CD4-positive, alpha-beta T cell treated with Interleukin-15 for 1 hour (primary cell): ENCODE measurements at places on chromosomes 3 and 15.

GRCh38 chr3:151875759-151876158 lies 2.3 kb downstream of the SUCNR1 start:
- no peak for DNase-seq

DNA sequence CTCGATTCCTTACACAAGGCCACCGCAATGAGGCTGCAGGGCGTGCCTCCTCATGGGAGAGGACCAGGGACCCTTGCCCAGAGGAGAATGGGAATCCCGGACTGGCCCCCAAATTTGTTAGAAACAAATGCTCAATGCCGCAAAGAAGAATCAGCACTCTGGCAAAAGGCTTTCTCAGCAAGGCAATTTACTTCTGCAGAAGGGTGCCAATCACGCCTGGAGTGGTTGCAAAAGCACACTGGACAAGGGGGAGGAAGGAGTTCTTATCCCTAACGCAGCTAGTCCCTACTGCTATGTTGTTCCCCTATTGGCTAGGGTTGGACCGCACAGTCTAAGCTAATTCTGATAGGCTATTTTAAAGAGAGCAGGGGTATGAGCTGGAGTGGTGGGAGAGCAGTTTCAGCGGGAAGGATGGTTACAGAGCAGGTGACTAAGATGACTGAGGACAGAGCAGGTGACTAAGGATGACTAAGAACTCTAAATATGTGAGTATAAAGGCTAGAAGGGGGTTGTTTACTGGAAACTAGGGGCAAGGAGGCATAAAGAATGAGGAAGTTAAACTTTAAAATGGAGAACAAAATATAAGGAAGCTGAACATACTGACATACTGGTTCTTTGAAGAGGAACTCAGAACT lies 48.5 kb downstream of the KATNBL1 start:
- no peak for DNase-seq

DNA sequence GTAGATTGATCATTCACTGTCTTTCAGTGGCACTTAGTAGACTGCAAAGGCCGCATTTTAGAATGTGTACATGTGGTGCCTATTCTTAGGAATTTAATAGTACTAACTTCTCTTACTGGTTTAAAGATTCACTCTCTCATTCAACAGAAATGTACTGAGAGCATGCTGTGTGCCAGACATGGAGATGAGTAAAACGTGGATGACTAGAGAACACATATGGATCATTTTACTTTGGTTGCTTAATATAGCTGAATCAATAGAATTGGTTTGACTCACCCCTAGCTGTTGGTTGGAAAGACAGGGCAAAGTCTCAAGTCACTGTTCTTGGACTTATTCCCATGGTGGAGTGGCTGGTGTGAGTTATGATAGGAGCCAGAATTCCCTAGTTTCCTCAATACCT lies 109.1 kb upstream of the TNFAIP8L3 start:
- DNase-seq, result no peak

DNA sequence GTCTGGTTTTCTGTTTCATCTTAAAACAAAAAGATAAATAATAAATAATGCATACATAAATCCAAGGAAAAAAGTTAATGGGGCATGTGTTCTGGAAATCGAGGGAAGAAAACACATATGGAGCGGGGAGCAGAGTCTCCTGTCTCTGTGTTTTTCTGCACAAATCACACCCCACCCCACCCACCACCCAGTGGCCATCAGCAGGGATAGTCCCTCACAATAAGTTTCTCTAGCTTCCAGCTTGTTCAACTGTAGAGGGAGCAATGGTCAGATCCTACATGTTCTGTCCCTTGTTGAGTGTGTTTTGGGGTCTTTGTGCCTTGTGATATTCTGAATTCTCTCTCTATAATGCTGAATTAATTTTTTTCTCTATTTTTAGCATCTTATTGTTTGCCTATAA lies 26.8 kb upstream of the CHRNA7 start:
- DNase-seq, result no peak

DNA sequence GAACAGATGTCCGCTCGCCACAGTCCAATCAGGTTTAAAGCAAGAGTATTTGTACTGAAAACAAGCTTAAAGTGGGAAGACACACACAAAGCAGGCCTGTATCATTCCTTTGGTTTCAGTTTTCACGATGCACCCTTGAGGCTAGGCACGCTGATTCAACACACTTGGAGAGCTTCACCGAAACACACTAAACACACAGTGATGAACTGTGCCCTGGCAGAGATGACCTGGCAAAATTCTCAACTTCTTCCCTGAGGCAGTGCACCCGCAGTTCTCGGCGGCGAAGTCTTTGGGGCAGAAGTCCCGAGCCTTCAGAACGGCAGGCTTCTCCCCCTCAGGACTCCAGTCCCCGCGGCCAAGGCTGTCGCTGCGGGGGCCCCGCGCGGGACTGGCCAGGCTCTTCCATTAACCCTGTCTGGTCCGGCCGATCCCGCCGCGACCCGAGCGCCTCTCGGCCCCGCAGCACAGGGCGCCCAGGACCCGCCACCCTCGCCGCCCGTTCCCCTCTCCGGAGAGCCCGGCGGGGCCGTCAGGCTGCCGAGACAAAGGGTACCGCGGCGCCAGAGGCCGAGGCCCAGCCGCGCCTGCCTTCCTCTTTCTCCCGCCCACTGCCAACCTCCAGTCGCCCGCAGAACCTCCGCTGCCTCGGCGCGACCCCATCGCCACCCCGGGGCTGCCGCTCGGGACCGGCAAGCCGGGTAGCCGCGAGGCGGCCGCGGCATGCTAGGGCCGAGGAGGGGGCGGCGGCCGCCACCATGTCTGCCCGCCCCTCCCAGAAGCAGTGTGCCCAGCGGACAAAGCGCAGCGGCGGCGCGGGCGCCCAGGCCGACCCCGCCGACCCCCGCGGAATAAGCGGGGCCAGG lies 792 bp downstream of the GABPB1 start:
- DNase-seq, result peak; percentile 56

- DNase-seq, result peak; percentile 22
These were observed 127.9 kb downstream of the ST8SIA2 start for GRCh38 chr15:92521624-92522008.

DNA sequence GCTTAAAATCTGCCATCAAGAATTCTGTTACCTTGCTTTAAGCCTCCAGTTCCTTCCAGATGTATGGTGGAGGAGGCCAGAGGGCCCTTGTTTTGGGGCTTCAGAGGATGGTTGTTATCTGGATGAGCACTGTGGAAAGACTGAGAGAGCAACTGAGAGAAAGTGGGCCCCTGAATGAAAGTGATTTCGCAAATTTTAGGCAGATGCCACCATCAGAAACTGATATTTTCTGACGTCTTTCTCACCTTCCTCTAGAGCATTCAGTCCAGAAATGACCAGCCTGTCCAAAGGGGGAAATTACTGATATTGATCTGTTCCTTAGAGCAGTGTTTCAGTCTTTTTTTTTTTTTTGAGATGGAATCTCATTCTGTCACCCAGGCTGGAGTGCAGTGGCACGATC lies 13.4 kb downstream of the B3GNT5 start:
- no peak for DNase-seq

DNA sequence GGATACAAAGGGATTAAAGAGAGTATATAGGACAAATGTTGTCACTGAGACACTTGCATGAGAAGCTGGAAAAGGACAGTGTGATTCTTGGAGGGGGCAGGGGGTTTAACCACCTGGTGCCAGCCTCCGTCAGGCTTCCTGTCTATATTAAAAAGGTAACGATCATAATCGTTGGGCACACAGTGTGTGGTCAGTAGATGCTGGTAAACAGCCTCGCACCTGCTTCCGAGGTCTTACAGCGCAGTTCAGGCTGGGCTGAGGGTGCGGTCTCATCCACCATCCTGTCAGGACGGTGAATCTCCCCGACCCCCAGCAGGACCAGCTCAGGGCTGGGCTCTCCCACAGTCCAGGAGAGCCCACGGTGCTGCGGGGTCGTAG lies 47.7 kb upstream of the SMAD6 start:
- DNase-seq, result no peak

DNA sequence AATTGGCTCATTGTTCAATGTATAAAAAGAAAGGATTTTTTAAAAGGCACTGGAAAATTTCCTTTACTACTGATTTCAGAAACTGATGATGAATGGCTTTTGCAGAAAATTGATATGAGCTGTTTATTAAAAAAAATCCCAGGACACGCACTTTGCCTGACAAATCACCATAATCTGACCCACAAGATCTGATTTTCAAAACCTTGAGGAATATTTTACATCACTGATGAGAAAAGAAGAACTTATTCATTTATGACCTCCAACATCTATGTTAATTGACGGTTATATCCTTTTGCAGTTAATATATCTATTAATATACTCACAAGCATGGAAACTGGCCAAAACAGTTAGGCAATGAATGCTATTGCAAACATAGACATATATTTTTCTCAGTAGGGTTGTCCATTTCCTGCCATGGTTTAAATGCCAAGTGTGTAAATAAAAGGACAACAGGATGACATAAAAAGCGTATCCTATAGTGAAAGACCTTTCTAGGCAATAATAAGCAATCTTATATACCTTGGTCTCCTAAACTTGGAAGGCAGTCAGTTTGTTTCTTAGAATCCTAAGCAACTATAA lies 109.7 kb upstream of the SLC7A14 start:
- DNase-seq, result no peak

DNA sequence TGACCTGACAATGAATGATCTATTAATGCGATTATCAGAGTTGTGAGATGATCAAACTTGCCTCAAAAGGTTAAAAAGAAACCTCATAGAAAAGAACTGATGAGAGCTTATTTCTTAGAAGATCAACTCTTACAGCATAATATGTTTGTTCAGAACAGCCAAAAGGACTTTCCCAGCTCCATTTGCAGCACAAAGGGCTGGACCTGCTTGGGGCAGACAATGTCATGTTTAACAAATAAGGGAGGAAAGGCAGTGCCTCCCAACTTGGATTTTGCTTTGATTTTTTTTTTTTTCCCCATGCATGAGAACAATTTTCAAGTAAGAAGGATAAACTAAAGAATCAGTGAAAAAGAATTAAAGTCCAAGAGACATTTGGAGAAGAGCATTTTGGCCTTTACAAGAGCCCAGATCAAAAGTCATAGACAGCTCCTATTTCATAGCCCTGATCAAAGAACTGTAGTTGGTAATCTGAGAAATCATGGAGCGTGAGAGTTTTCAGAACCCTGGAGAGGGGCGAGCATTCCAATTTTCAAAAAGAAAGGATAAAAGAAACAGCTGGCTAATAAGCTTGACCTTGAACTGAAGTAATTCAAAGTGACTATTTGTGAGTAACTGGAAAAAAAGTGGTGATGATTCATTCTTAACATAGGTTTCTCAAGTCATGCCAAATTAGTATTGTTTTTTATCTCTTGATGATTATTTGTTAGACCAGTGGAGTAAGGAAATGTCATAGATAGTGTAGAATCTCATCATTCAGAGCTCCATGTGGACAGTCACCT lies 136.0 kb upstream of the CFAP20DC start:
- DNase-seq, result no peak

DNA sequence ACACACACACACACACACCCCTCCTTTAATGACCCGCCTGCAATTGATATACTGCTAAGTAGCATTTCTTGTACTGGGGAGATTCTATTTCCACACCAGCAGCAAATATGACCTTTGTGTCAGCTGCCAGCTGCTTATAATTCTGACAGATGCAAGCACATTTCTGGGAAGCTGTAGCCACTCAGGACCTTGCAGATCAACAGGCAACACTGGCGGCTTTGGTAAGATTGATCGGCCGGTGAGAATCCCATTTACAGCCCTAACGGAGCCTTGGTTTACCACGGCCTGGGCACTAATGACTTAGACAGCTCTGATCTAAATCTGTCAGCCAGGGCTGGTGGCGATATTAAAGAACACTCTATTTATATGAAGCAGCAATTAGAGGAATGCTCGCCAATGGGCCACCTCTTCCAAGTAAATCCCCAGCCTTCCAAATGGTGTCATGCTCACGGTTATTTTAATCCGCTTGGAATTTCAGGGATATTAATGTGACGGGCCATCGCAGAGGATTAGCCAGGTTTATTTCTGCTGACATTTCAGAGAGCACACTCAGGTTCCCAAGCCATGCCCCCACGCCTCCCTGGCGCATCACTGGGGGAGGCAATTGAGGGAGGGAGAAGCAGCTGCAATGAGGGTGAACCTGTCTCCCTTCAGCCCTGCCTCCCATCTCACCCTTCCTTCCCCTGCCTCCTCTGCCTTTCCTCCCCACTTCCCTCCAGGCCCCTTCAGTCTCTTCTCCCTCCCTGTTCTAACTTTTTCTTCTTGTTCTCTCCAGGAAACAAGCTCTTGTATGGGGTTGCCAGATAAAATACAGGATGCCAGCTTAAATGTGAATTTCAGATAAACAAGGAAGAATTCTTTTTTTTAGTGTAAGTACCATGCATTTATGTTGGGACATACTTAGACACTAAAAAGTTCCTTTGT lies 287.0 kb downstream of the TLE3 start:
- DNase-seq, result no peak

DNA sequence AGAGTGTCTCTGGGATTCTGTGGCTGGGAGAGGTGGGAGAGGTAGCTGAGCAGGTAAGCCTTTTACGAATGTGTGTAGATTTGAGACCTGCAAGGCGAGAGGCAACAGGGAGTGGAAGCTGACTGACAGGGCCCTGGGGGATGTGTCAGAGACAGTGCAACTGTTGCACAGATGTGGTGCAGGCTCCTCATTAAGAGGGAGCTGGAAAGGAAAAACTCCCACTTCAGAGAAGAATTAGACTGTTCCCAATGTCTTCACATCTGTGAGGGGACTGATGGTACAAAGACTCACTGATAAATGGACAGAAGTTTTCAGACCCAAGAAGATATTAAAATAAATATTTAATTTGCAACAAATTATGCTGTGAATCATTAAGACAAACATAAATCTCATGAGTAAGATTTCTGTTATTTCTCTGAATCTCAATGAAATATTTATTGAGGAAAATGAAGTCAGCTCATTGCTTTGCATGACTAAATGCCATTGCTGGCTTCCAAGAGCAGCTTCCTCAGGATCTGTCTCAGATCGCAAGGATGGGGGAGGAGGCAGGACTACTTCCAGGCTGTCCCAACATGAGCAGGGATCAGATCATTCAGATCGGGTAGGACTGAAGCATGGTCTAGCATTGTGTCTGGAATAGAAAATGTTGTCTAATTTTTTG lies 127.3 kb upstream of the ROPN1 start:
- DNase-seq, result no peak

DNA sequence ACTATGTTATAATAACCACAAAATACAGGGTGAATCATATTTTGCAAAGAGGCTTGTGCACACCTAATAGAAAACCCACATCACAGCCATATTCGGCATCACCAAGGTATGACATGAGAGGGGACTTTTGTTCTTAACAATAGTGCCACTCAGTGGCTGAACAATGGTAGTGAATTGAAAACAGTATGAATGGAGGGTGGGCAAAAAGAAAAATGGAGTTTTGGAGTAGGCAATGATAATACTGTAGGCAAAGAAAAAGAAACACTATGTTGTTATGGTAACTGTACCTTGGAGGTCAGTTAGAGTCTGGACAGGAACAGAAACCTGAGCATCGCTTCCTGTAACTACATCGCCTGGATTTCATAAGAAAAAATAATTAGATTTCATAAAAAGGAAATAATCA lies 348.6 kb downstream of the PLCL2 start:
- DNase-seq, result peak; percentile 29

GRCh38 chr15:76866008-76866407 lies 39.1 kb downstream of the SCAPER start:
- no peak for DNase-seq
